Kidney epithelial cell (primary cell): ENCODE measurements at places on chromosomes 2 and 18.

GRCh38 chr2:52658598-52658997 is 1109.0 kb upstream of the CHAC2 start:
- peak; percentile 56 for DNase-seq

DNA sequence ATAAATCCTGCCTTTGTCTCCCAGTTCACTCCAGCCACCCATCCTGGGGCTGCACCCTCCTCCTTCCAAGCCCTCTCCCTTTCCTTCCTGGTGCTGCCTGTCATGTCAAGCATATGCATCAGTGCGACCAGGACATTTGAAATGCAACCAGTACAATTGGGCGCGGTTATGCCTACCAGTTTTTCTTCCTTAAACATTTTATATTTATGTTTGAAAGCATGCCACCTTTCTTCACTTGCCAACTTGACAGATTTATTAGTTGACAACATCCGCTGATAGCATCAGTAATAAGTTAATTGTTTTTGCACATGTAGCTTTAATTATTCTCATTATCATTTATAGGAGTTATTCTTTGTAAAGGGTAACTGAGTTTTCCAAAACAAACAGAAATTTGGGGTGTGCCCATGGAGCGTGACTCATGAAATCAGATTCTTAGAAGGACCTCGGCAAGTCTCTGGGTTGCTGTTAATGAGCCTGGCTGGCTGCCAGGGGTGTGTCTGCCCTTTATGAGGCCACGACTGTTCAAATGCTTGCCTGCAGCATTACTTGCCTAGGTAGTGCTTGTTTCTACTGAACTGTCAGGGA is 32.8 kb upstream of the IL1B start:
- DNase-seq, result no peak

GRCh38 chr2:234249034-234249735 is 198.7 kb downstream of the SPP2 start:
- no peak for DNase-seq

DNA sequence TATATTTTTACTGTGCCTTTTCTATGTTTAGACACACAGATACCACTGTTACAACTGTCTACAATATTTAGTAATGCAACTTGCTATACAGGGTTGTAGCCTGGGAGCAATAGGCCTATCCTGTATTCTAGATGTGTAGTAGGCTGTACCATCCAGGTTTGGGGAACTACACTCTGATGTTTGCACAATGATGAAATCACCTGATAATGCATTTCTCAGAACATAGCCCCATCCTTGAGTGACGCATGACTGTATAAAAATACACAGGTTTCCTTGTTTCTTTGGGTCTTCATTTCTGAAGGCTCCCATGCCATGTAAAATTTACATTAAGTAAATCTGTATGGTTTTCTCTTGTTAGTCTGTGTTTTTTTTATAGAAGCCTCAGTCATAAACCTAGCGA is 270.9 kb upstream of the SKOR2 start:
- DNase-seq, result no peak

GRCh38 chr2:237459741-237460174 is 27.3 kb upstream of the MLPH start:
- no peak for DNase-seq

- DNase-seq, result no peak
Measured at GRCh38 chr18:78228974-78229373, 750.6 kb upstream of the SALL3 start.

DNA sequence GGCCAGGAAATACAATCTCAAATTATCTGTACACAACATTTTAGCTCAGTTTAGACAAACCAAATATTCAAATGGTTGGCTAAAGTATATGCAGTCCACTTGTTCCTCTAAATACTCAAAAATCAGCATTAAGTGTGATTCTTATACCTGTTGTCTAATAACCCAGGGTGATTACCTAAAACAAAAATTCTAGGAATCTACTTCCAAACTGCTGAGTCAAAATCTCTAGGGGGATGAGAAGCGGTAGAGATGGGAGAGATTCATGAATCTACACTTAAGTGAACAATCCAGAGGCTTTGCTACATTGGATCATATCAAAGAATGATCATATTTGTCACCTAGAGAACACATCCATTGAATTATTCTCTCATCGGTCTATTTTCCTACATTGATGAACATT is 420.9 kb upstream of the PKDCC start:
- no peak for DNase-seq

- no peak for DNase-seq
Measured at GRCh38 chr2:133562558-133562957, 5.7 kb downstream of the NCKAP5 start.

GRCh38 chr2:120564213-120565094 is 171.2 kb upstream of the GLI2 start:
- DNase-seq, result no peak

DNA sequence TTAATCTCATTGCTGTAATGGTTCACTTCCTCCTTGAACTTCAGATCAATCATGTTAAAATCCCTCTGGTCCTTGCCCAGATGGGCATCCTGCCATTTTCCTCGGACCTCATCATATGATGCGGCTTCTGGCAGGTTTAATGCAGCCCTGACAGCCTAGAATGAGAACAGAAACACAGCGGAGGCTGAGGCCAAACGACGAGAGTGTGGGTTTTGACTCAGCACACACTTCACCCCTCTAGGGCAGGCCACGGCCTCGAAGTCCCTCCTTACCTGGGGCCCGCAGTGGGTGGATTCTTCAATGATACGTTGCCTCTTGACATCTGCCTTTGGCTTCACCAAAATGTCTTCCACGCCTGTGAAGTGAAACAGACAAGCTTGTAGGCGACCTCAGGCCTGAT is 56.8 kb downstream of the POLR1A start:
- DNase-seq, result no peak

- DNase-seq, result no peak
Measured at GRCh38 chr18:51157215-51157614, 40.3 kb downstream of the MEX3C start.

- DNase-seq, result no peak
Measured at GRCh38 chr2:169039702-169040101, 8.6 kb upstream of the ABCB11 start.

DNA sequence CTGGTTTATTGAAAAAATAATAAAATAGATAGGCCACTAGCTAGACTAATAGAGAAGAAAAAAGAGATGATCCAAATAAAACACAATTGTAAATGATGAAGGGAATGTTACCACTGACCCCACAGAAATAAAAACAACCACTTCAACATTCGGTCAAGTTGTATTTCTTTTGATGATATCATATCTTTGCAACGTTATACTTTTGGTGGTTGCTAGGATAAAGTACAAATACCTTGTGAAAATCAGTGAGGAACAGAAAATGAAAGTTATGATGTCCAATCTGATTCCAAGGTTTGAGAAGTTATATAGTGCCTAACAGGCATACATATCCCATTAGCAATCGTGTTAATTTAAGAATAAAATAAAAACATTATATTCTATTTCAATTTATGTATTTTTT is 6.6 kb upstream of the ASNSD1 start:
- DNase-seq, result no peak

GRCh38 chr2:97914691-97915213 is 81.0 kb downstream of the TMEM131 start:
- DNase-seq, result no peak

DNA sequence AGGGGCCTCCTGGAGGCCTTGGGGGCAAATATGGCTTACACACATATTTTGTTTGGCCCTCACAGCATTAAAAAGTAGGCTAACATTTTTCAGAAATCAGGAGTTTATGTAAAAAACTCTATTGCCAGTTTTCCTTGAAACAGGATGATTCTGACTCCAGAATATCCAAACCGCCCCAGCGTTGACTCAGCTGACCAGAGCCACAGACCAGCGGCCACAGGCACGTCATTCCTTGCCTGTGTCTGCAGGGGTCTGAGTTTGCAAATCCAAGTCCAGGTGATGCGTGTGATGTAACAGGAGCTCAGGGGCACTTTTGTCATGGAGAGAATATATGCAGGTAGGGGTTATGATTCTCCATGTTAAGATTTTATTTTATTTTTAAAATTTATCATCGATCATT is 79.4 kb upstream of the ALKAL2 start:
- no peak for DNase-seq

- DNase-seq, result no peak
Measured at GRCh38 chr2:140589273-140589672, 1541.5 kb downstream of the LRP1B start.

DNA sequence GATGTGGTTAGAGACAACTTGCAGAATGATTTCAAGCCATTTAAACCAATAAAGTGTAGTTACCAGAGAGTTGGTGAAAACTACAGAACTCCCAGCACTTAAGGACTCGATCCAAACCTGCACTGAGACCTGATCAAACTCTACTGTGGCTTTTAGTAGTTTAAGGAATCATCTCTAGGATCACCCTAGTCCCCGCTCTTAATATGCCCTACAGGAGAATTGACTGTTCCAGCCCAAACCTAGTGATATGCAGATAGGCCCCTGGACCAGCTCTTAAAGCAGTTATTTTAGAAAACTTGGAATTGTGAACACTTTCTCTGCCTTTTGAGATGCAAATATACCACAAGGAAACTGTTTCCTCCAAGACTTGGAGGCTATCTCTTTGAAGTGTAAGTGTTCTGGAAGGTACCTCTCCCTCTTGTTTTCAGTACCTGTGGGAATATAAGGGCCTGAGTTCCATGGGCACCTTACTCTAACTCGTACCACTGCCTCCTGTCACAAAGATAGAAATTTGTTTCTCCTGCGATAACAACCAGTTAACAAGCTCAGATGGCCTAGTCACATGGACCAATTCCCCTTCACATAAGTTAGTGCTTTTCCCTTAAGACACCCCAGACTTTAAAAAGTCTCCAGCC is 1367.2 kb upstream of the SLC39A10 start:
- DNase-seq, result no peak

DNA sequence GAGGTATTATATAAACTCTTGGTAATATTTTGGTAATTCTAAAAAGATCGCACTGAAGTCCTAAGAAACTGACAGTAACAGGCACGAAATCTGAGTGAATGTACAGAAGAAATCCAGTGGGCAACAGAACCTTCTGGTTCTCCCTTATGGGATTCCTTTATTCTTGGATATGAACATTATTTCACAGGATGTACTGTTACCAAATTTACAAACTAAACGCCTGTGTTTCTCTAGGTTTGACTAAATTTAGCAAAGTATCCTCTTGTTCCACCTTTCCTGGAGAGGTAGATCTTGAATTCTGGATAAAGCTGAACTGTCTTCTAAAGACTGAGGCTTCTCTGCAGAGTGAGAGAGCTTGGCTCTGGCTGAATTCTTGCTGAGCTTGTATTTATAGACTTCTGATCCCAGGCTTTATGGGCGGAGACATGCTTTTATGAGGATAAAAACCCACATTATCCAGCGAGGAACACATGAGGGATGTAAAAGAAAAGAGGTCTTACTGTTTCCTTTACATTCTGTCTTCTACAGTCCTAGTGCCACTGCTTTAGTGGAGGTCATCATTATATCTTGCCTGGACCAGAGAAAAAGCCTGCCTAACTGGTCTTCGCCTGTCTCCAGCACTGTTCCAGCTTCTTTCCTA is 220.8 kb downstream of the CDH2 start:
- DNase-seq, result no peak

- no peak for DNase-seq
Measured at GRCh38 chr2:120619579-120619978, 116.1 kb upstream of the GLI2 start.

GRCh38 chr2:137842430-137842829 is 121.8 kb upstream of the HNMT start:
- no peak for DNase-seq

- no peak for DNase-seq
Measured at GRCh38 chr2:200451511-200451910, 58.4 kb downstream of the KCTD18 start.

DNA sequence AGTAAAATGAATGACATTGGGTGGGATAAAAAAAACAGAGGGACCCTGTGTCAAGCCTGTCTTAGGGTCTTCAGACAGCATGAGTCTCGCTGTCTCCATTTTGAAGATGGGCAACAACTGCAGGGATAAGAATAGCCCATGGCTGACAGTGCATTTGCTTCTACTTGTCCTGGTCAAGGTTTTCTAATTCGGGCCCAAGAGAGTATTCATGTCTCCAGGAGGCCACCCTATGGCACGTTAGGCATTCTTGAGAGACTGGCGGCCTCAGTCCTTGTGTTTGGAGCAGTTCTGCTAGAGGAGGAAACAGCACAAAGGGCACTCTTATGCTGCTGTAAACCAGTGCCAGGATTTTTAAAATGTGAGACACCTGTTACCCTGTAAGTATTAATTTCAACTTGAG is 9.5 kb upstream of the MYL1 start:
- DNase-seq, result no peak

GRCh38 chr2:89844221-89844943 is 1152.9 kb downstream of the RPIA start:
- DNase-seq, result no peak

- no peak for DNase-seq
Measured at GRCh38 chr2:75539955-75540716, 20.6 kb downstream of the EVA1A start.

GRCh38 chr2:239397931-239398471 is 2.8 kb downstream of the HDAC4 start:
- no peak for DNase-seq

- no peak for DNase-seq
Measured at GRCh38 chr2:45311559-45311958, 299.5 kb downstream of the SRBD1 start.

GRCh38 chr18:49813069-49813318 is 339 bp downstream of the ACAA2 start:
- no peak for DNase-seq

DNA sequence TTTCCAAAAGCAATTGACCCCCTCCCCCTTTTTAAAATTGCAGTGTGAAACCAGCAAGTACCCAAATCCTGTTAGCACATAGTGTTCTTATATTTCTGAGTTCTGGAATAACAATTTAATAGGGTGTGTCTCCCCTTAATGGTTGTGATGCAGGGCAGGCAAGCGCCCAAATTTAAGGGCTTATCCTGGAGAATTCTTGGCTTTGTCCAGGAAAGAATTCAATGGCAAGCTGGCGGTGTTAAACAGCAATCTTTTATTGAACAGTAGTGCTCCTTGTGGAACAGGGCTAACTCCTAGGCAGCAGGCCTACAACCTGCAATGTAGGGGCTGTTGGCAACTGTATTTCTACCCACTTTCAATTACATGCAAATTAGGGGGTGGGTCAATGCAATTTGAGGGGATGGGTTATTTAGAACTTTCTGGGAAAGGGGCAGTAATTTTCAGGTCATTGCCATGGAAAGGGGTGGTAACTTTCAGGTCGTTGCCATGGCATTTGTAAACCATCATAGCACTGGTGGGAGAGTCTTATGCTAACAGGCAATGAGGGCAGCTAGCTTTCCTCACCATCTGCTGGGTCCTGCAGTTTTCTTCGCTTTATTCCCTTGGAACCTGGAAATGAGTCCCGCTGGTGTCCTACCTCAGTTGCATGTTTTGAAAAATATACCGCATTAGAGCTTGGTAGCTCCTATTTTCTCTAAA is 149.0 kb upstream of the KCTD1 start:
- DNase-seq, result no peak

GRCh38 chr2:234288974-234289455 is 207.9 kb downstream of the ARL4C start:
- no peak for DNase-seq
